ENCODE measurements at places on chromosomes 5 and 9.

DNA sequence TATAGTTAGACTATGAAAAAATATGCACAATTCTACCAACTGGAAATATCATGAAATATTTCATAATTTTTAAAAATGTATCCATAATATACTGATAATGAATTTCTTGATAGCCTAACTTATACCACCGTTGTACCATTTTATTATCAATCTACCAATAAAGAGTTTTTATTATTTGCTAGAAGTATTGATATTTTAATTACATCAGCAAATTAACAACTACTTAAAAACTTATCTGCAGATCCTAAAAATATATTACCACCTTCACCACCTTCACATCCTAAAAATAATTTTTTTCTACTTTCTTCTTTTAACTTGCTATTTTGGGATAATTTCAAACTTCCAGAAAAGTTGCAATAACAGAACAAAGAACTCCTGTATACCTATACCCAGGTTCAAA is 21.4 kb downstream of the ATPSCKMT start:
- no peak for DNase-seq

DNA sequence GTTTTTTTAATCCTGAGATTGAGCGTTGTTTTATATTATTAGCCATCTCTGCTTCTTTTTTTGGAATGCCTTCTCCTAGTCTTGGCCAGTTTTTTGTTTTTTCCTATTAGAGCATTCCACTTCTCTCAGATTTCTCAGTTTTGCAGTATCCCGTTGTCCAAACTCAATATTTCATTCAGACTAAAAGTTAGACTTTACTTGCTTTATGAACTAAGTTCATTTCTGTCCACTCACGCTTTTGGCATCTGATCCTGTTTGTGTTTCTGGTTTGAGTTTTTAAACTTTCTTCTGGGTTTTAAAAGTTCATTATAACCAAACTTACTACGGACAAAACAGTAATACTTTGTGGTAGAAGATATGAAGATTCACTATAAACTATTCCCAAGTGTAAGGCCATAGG is 288.3 kb upstream of the MPDZ start:
- DNase-seq = no peak

DNA sequence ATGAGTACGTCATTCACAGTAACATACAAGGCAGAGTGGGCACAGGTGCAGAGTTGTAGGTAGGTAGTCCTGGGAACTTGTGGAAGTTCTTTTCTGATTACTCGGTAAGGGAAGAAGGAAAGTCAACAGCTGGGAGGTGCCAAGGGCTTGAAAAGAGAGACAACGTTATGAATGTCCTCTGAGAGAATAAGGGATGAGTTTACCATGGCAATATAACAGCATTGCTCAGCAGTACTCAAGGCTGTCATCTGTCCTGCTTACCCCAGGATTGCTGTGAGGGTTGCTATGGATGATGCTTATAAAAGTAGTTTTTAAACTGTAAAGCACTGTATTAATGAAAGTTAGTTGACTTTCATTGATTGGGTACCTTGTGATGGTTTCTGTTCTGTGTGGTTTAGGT is 369.1 kb upstream of the SGCD start:
- DNase-seq = no peak

DNA sequence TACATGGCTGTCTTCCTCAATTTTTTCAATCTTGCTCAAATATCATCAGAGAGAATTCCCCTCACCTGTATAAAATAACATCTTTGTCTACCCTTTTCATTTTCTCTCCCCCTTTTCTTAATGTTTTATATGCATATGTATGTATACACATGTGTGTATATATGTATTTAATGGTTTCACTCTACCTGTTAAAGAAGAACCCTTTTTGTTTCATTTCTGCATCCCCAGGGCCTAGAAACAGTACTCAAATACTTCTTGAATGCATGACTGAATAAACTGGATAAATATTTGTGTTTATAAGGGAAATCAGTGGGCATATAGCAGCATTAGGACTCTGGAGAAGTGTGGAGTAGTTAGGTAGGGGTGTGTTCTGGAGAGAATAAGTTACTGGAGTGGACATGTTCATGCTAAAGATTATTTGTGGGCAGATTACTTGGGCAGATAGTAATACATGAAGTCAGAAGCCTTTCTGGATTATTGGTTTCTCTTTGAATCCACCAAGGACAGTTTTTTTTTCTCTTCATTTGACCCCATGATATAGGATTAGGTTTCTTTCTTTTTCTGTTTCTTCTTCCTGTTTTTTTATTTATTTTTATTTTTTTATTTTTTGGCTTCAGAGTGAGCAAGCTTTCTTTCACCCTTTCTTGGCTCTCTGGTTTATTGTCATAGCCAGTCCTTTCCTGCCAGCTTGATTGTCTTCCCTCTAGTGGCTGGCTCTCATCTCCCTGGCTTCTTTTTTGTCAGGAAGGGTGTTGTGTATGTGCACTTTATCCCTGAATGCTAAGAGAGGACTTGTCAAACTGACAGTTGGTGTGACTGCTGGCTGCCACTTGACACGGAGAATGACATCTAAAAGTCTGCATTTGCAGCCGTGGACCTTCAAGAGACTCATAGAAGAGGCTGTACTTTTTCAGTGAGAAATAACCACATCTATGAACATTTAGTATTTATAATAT is 89.3 kb downstream of the ZCCHC7 start:
- DNase-seq = no peak

- no peak for DNase-seq
Measured at GRCh38 chr9:19470981-19471650, 62.3 kb downstream of the ACER2 start.

DNA sequence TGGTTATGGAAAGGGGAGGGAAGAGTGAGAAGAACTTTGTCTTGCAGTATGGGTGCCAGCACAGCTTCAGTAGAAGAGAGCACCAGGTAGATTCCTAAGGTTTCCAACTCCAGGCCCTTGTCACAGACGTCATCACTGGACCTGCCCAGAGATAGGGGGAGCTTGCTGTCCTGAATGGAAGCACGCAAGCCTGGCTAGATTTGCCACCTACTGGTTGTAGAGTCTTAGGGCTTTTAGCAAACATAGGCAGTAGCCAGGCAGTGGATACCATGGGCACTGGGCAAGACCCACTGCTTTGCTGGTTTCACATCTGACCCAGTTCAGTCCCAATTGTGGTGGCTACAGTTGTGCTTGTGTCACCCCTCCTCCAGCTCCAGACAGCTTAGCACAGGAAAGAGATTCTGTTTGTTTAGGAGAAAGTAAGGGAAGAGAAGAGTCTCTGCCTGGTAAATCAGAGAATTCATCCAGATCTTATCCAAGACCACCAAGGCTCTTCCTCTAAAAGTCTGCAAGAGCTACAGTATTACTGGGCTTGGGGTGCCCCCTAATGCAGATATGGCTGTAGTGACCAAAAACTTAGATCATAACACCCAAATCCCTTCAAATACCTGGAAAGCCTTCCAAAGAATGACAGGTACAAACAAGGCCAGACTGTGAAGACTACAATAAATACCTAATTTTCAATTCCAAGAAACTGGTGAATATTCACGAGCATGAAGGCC is 158.9 kb downstream of the HINT1 start:
- no peak for DNase-seq

DNA sequence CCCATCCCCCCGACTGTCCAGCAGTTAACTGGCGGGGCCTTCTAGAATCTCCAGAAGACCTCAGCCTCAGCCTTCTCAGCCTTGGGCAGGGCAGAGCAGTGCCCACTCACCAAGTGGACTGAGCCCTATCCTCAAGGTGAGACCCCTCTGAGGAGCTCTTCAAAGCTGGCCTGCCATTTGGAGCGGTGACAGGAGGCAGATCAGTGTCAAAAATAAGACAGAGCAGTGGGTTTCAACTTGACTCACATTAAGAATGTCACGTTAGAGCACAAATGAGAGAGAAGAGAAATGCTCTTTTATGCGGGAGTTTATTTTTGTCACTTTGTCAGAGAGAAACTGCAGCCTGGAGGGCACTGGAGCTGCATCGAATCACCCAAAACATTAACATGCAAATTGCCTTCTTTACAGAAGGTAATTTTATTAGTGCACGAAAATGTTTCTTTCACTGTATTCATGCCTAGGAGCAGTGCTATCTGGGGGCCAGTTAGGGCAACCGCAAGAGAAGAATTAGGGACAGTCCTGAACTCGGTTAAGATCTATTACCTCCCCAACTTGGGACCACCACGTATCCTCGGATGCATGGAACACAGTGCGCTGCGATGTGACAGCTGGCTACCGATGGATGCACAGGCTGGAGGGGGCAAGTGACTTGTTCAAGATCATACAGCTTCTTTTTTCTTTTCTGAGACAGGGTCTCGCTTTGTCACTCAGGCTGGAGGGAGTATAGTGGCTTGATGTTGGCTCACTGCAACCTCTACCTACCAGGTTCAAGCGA is 188.5 kb downstream of the DAB2IP start:
- no peak for DNase-seq

- no peak for DNase-seq
Measured at GRCh38 chr5:166595274-166595951, 1696.0 kb upstream of the WWC1 start.

DNA sequence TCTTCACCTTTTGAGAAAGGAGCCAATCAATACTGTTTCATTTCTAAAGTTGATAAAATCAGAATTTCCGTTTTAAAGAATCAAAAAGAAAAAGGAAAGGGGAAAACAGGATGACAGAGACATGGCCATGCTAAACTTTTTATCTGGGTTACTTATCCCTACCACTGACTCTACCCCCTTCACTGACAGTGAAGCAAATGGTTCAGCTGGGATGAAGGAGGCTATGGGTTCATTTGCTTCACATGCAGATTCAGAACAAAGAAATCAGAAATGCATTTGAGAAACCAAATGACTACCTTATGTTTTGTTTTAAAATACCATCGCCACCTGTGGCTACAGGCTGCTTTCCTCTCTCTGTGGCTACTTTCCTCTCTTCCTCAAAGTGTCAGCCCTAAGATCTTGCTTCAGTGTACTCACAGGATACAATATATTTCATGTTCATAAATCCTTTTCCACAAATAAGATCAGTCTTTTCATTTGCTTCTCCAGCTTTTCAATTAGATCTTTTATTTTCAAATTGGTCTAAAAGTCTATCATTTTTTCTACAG is 53.3 kb downstream of the LPAR1 start:
- no peak for DNase-seq

Measured in stimulated activated CD8-positive, alpha-beta memory T cell treated with anti-CD3 and anti-CD28 coated beads, Interleukin-4, amount 100 ng/mL, for 4 hours (primary cell).